ENCODE measurements at places on chromosomes 12 and 14.
A peak's percentile ranks its signal among the peaks of the same experiment; 100 is the strongest.

GRCh38 chr12:18345021-18345735 is 83.9 kb downstream of the PIK3C2G start:
- DNase-seq = no peak

DNA sequence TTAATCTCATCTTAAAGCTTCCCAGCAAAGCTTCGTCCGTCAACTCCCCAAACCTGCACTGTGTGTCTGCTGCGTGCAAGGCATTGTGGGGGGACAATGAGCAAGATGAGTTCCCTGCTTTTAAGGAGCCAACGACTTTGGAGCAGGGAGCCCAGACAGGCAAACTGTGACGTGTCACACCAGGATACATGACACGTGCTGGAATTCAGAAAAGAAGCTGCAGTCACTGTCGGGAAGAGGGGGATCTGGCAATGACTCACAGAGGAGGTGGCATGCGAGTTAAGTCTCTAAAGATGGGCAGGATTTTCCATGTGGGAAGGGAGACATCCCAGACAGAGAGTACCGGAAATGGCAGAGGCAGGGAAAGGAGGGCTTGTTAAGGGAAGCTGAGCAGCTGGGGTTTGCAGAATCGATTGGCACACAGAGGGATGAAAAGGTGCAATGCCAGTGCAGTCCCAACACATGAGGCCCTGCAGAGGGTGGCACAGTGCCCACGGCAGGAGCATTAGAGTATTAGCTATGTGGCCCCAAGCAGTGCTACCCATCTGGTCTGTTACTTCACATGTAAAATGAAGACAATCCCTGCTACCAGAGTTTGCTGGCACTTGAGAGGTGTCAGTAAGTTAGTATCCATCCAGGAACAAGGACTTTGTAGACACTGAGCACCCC is 52.9 kb downstream of the SETD3 start:
- no peak for DNase-seq

DNA sequence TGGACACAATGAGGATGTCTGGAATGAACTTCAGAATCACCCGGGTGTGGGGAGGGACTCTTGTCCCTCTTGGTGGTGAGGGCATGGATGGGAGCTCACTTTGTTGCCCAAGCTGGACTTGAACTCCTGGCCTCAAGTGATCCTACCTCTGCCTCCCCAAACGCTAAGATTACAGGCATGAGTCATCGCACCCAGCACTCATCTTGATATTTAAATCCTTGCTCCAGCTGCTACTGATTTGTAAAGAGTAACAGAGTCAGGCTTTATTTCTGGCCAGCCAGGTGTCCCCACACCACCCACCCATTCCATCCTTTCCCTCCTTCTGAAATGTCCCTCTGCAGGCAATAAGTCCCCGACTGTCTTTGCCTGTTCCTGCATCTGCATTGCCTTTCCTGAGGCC is 4.9 kb downstream of the DDX54 start:
- no peak for DNase-seq

DNA sequence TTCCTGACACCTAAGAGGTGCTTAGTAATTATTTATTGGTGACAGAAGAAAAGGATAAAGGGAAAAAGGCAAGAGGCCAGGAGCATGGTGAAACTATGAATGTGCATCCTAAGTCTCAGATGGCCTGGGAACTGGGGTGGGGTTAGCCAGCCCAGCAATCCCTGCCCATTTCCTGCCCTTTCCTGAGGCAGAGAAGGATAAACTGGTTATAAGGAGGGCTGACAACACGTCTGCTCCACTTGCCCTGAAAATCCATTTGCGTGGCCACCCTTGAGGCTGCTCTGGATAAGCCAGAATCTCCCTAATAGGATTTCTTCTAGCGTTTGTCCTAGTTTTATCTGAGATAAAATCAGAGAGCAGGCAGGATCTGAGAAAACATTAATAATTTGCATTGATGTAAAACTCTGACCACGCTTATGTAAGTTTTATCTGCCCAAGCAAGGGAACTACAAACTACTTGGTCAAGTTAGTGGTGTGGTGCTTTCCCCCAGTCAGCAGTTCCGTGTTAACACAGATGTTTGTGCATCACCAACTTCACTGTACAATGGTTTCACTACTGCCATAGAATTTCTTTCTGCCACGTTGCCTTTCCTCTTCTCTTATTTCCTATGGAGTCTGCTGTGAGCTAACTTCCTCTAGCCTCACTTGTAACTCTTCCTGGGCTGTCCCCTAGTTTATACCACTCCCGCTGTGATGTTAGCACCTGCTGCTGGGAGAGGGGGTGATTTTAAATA is 392.7 kb downstream of the RPS29 start:
- no peak for DNase-seq

DNA sequence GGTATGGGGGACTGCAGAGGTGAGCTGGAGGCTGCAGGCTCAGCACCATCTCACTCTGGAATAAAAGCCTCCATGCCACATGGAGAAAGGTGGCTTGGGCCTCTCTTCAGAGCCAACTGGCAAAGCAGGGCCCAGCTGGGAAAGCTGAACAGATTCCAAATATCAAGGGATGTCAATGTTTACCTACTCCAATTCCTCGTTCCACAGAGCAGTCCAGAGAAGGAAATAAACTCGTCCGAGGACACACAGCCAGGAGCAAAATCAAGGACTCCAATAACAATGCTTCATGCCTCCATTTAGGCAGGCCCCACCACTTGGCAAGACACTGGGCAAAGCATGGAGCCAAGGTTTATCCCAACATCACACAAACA is 36.3 kb upstream of the PNMA1 start:
- no peak for DNase-seq

GRCh38 chr12:14193639-14194038 is 171.8 kb upstream of the ATF7IP start:
- DNase-seq = no peak

- no peak for DNase-seq
Measured at GRCh38 chr12:121248622-121249021, 38.7 kb downstream of the P2RX4 start.

DNA sequence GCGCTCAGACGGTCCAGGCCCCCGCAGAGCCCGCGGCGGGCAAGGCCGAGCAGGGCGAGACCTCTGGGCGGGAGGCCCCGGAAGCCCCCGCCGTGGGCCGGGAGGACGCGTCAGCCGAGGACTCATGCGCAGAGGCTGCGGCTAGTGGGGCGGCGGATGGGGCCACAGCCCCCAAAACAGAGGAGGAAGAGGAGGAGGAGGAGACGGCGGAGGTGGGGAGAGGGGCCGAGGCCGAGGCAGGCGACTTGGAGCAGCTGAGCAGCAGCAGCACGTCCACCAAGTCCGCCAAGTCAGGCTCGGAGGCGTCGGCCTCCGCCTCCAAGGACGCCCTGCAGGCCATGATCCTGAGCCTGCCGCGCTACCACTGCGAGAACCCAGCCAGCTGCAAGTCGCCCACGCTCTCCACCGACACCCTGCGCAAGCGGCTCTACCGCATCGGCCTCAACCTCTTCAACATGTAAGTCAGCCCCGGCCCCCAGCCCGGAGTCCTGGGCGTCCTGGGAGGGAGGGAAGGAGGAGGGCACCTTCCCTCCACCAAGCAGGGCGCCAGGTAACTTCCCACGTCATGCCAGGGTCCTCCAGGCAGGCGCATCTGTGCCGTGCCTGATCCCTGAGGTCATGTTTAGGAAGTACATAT is 72.4 kb downstream of the IQSEC3 start:
- peak; percentile 29 for DNase-seq

DNA sequence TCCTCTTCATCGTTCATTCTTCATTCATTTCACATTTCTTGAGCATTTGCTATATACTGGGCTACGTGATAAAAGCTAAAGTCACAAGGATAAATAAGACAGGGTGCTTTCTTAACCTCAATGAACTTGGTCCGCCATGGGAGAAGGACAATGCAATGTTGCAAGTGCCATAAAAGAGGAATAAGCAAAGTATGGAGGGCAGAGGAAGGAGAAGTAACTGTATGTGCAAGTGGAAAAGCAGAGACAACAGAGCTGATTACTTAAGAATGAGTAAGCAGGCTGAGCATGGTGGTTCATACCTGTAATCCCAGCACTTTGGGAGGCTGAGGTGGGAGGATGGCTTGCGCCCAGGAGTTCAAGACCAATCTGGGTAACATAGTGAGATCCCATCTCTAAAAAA is 14.4 kb downstream of the AREL1 start:
- no peak for DNase-seq

GRCh38 chr12:27018037-27018436 is 3.9 kb upstream of the TM7SF3 start:
- DNase-seq = no peak

DNA sequence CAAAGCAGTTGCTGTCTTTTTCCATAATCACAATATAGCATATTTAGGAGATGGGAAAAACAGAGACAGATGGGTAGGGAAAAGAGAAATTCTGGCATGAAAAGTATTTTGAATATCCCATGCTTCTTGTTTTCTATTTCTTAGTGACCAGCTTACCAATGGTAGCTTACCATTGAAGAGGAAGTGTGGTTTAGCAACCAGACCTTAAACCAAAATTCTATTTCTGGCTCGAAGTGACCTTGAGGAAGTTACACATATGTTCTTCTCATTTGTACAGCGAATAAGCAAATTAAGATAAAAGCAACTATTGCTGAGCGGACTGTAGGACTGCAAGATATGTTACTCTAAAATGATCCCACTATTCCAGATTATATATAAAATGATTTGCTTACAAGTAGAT is 82.9 kb downstream of the FGD4 start:
- no peak for DNase-seq

GRCh38 chr14:102573591-102574046 is 18.8 kb upstream of the RCOR1 start:
- DNase-seq = no peak

- no peak for DNase-seq
Measured at GRCh38 chr14:23641180-23641914, 5.2 kb downstream of the DHRS2 start.

DNA sequence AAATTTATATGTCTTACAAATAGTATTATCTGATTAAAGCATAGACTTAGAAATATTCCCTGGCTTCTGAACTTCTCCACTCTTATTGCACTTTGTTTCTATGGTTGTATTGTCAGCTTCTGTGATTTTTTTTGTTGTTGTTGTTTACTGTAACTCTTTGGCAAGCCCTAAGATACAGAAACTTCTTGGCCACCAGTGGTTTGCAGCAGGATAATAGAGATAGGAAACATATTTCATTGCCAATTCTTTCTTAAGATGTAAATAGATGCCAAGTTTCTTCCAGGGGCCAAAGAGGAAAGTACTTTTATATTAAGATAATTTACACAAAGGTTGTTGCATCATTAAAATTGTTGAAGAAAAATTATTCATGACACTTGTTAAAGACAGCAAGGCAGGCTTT is 123.8 kb downstream of the PTPRB start:
- DNase-seq = no peak

DNA sequence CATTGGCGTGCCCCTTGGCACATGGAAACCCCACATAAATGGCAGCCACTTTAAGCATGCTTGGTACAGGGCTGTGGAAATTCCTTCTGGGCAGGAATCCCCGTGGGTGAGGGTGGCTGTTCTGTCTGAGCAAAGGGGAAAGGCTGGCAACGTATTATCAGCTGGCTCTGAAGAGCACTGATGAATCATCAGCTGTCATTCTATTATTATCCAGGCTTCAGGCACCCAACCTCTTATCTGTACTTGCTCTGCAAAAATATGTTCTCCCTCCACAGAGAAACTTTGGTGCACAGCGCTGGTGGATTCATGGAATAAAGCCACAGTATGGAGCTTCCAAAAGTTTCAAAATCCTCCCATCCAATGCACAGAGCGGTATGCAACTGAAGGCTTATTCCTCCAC is 167.1 kb downstream of the TBX5 start:
- DNase-seq = no peak

DNA sequence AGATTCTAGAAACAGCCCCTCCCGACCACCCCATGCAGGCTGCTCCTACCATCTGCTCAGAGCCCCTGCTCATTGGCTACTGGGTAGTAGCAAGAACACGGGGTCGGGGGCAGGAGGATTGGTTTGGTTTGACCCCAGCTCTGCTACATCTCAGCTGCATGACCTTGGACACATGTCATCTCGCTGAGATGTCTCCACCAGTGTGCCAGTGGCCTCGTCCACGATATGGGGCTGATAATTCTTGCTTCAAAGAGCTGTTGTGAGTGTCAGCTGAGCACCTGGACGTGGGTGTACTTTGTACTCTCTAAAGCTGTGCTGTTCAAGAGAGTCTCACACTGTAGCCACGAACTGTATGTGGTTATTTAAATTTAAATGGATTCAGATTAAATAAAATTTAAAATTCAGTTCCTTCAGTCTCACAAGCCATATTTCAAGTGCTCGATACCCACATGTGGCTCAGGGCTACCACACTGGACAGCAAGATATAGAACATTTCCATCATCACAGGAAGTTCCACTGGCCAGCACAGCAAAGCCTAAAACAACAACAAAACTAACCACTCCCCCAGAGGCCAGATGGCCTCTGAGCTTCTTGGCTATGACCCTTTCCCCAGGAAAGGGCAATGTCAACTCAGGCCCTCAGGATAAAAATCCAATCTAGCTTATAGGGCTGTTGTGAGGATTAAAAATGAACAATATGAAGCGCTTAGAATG is 18.6 kb downstream of the LTBP2 start:
- DNase-seq = no peak

DNA sequence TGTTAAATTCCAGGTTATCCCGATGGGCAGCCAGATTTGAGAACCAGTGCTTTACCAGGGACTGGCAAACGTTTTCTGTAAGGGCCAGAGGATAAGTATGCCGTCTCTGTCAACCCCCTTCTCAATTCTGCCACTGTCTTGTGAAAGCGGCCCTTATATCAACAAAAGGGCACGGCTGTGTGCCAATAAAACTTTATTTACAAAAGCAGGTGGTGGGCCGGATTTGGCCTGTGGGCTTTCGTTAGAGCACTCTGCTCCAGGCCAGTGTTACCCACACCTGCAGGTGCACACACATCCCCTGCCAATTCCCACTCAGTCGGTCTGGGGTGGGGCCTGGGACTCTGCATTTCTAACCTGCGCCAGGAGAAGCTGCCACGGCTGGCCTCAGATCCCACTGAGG is 111.2 kb downstream of the RFLNA start:
- DNase-seq = no peak

DNA sequence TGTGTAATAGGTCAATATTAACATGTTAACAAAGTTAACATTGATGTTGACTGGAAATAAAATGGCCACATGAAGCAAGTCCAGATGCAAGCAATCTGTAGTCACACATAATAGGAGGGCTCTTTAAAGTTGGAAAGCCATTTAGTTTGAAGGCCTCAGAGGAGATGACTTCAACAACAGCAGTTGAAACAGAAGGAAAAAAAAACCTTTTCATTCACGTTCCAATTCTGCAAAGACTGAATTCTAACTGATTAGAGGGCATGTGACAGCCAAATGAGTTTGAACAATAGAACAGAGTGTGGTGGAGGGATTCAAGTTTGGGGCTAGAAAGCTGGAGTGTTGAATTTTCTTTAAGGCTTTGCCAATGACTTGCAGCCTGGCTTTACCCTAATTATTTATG is 41.5 kb upstream of the DAAM1 start:
- DNase-seq = no peak

DNA sequence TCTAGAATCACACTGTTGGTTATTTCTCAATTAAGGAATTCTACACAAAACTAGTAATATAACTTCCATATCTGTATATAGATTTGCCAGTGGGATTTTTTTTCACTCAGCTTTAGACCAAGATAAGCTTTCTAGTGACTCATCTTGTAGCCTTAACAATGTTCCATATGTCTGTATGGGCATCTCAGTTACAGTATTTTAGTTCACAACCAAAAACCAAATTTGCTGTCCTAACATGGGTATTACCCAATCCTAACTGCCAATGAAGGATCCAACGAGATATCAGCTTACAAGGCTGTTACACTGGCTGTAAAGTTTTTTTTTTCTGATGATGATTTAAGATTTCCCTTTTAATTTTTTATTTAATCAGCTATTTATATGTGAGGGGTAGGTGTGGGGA is 31.5 kb upstream of the KRR1 start:
- DNase-seq = no peak

Data from stimulated activated CD8-positive, alpha-beta memory T cell treated with anti-CD3 and anti-CD28 coated beads, Interleukin-4, amount 100 ng/mL, for 24 hours (primary cell).